D721Med (cell line): ENCODE measurements at places on chromosomes 16 and 17.

GRCh38 chr17:6796887-6797490, 21.0 kb downstream of the FBXO39 start:
- DNase-seq: no peak

- no peak for DNase-seq
Measured at GRCh38 chr17:42271006-42271778, 5.0 kb downstream of the STAT5B start.

DNA sequence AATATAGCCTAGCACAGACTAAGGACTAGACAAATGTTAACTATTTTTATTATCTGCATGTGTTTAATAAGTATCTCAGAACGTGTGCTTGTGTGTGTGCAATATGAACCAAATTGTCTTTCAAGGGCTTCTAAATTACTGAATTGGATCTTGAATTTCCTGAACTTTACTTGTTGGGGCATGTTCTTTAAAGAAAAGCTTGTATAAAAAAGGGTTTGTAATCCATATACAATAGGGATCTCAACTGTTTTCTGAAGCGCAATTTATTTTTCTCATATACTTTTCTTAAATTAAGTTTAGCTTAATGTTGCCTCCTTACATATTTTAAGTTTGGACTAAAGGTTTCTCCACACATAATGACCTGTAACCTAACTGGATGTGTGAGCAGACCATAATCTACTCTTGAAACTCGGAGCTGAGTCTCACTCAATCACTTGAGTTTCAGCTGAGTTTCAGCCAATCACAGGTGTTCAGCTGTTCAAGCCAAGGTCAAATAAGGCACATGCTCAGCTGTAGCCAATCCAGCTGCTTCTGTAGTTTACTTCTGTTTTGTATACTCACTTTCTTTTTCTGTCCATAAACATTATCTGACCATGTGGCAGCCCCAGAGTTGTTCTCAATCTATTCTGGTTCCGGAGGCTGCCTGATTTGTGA, 72.3 kb downstream of the CDK5R1 start:
- DNase-seq: no peak

- DNase-seq: no peak
Measured at GRCh38 chr16:3727806-3728381, 10.6 kb upstream of the TRAP1 start.

- DNase-seq: no peak
Measured at GRCh38 chr17:70006159-70006558, 68.9 kb upstream of the KCNJ16 start.

DNA sequence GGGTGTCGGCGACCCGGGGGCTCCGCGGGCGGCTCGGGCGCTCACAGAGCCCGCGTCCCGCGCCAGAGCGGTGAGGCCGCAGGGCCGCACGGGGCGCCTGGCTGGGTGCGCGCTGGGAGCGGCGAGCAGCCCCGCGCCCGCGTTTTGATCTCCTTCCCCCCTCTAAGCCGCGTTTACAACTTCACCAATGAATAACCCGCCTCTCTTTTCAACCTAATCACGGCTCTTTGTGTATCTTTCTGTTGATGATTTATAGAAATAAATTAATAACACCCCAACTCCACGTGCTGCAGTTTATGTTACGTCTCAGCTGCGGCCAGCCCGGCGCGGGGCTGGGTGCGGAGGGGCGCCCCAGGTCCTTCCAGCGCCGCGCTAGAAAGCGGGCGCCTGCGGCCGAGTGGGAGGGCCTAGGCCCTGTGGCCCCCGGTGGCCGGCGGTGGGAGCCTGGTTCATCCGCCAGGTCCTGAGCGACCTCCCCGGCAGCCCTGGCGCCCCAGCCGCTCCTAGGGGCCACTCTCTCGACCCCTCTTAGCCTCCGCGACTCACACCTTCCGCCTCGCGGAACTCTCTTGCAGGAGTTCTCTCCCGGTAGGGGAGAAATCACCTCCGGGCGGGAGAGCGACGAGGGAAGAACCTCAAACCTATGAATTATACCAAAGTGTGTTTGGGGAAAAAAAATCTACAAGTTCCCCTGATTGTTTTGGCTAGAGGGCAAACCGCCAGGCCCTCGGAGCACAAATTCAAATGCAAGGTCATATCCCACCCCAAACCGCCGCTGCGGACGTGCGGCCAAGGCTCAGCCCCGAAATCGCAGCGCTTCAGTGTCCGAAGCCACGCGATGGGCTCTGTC, 1.9 kb downstream of the HNF1B start:
- DNase-seq: no peak

- no peak for DNase-seq
Measured at GRCh38 chr16:82203198-82203597, 33.2 kb upstream of the MPHOSPH6 start.

DNA sequence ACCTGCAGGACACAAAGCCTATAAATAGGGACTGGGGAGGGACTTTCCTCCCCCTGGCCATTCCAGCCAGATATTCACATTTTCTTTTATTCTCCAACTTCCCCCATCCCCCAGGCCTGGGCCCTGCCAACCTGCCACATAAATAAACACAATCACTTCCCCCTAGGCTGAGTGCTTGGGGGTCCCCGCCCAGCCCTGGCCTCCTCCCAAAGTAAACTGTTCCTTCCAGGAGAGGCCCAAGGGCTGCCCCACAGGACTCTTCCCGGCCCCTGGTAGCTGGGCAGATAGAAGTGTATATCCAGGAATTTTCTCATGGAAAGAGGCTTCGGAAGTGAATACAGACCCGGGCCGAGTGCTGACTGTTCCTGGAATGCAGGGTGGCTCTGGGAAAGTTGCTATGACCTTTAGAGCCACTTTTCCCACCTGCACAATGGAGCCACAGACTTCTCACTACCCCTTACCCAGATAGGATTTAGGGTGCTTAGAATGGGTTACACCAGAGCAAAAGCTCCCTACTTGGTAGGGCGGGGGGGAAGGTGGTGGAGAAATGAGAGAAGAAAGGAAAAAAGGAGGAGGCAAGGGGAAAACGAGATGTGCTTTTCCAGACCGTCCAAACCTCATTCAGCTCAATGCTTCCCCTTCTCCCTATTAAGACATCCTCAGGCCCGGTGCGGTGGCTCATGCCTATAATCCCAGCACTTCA, 8.5 kb downstream of the CSF3 start:
- no peak for DNase-seq

- DNase-seq: no peak
Measured at GRCh38 chr17:42198897-42199296, 4.6 kb upstream of the GHDC start.

DNA sequence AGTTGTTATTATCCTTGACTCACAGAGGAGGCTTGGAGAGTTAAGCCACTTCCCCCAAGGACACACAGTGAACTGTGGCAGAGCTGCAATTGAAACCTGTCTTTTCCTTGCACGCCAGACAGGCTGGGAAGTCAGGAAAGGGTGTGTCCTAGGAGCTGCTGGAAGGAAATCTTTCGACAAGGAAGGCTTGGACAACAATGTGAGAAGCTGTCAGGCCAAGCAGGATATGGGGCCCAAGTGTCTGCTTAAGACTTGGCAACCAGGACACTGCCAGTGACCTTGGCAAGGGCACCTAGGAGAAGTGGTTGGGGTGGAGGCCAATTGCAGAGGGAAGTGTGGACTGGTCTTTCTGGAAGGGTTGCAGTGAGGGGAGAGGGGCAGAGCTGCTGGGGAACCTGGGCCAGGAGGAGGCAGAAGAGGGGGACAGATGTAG, 2.1 kb upstream of the CAMKK1 start:
- no peak for DNase-seq

DNA sequence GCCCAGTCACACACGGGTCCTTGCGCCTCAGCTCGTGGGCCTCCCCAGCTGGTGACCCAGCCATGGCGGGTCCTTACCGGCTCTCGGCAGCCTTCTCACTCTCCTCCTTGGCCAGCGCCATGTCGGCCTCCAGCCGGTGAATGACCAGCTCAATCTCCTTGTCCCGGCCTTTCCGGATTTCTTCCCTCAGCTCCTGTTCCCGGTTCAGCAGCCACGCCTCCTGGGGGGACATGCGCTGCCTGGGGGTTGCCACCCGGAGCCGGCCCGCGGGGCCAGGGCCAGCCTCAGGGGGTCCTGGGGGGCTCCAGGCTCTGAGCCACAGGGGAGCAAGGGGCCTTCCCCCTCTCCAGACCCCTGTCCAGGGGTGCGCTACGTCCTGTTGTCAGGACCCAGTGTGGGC, 25.1 kb upstream of the AATK start:
- no peak for DNase-seq

- peak; percentile 73 for DNase-seq
Measured at GRCh38 chr17:17818088-17818526, 18.7 kb downstream of the SREBF1 start.

GRCh38 chr17:17682737-17683680, 1.8 kb downstream of the RAI1 start:
- no peak for DNase-seq

- no peak for DNase-seq
Measured at GRCh38 chr17:81954131-81955057, 6.6 kb downstream of the NOTUM start.

DNA sequence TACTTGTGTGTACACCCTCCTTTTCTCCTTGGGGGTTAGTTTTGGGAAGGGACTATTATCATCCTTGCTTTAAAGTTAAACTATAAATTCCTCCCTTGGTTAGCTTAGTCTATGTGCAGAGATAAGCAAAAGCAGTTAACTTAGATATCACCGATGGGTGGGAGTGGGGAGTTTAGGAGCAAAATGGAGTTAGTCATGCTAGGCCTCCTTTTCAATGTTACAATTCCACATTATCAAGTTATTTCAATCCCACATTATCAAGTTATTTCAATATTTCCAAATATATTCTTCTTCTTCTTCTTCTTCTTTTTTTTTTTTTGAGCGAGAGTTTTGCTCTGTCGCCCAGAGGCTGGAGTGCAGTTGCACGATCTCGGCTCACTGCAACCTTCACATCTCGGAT, 1.7 kb upstream of the BCAS3 start:
- DNase-seq: no peak

DNA sequence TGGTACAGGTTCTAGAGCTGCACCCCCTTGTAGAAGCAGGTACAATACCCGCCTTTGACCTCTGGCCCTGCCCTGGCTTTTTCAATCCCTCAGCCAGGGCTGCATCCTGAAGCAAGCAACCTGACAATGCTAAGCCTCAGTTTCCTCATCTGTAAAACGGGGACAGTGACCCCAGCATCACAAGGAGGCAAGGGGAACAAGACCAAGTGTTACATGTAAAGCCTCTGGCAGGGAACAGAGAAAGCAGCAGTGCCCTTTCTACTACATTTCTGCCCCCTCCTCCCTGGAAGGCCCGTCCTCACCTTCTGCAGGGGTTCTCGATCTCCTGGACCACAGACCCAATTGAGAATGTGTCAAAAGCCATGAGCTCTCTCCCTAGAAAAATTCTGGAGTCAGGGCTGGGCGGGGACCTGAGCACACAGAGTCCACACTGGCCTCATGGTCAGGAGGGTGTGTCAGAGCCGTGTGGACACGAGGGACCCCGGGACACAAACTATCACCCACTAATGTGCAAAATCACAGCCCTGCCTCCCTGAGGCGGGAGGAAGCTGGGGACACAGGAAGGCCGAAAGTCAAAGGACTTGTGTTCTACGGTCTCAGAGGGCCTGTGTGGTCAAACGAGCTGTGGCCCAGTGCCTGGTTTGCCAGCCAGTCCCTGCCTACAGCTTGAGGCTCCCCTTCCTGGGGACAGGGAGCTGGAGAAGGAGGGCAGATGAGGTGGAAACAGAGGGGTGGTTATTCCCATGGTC, 27.5 kb downstream of the LRRC75A start:
- no peak for DNase-seq

DNA sequence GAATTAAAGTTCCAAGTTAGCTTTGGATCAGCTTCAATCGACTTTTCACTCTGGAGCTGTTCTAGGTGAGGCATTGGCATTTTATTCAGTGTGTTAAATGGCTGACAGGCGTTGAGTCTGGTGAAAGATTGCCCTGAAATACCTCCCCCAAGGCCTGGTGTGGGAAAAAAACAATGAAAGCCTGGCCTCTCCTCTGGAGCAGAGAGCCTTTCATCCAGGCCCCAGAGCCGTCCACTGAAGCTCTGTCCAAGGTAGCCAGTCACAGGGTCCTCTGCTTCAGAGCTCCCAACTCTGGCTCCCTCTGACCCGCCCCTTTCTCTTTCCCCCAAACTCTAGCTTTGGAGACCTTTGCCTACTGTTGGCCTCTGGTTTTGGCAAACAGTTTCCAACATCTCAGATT, 123.6 kb upstream of the CRHR1 start:
- DNase-seq: no peak

GRCh38 chr17:78969865-78970264, 9.9 kb downstream of the LGALS3BP start:
- DNase-seq: no peak

DNA sequence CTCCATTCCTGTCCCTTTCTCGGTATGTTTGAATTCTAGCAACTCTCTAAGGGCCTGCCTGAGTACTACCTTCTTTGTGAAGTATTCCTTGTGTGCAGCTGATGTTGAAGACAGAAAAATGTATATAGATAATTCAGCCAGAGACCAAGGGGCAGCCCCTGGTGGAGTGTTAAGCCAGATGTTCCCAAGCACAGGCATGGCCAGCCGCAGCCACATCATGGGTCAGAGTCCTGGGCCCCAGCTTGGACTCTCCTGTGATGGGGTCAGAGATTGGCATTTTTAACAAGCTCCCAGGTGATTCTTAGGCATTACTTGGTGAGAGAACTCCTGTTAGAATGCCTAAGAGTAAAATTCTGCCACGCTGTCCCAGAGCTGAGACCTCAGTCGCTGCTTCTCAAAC, 100.8 kb downstream of the IRF8 start:
- no peak for DNase-seq

DNA sequence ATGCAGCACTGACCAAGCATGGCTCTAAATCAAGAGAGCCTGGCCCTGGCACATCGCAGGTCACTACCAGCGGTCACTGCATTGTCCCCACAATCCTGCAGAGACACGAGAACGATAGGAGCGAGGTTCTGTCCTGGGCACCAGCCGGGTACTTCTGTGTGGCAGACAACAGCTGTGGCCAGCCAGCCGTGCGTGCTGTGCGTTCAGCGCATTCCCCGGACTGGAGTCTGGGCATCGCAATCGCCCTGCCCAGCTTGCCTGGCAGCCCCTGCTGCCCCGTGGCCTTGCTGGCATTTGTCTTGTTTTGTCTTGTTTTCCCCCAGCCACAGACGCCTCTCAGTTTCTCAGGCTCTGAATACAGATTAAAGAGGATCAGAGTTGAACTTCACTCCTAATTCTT, 33.9 kb downstream of the COTL1 start:
- DNase-seq: no peak

- no peak for DNase-seq
Measured at GRCh38 chr17:31515267-31515666, 123.8 kb downstream of the RAB11FIP4 start.

DNA sequence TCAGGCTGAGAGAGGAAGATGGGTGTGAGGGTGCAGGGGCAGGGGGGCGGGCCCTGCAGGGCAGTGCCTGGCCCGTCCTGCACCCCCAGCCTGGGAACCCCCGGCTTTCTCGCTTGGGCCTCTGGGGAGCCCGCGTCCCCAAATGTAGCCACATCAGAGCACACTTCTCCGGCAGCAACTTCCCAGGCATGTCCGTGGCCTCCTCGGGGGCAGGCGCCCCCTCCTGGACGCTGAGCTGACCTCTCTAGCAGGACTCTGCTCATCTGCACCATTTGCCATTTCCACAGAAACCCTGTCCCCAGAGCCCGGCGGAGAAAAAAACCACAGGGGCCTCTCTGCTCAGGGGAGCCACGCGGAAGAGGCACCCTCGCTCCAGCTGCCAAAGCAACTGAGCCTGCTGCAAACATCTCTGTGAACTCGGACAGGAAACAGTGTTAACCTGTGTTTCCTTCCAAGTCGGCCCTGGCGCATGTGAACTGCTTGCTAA, 63.4 kb downstream of the KLHDC4 start:
- DNase-seq: no peak
